ENCODE measurements at places on chromosomes 16 and 17.

DNA sequence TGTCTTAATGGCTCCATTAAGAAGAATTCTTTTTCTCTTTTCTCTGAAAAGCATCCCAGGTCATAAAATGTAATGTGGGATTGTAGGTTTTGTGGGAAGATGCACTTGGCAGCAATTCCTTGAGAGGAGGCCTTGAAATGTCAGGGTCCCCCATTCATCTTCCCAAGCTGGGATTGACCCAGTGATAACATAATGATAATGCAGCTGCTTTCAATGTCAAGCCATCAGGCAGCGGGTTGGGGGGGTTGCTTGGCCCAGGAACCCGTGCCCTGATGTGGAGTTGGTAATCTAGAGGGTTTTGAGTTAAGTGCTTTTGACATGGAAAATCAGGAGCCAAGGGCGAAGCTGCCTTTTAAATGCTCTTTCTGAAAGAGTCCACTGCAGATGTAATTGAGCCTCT lies 484.0 kb downstream of the WWOX start:
- peak; percentile 66 for DNase-seq

DNA sequence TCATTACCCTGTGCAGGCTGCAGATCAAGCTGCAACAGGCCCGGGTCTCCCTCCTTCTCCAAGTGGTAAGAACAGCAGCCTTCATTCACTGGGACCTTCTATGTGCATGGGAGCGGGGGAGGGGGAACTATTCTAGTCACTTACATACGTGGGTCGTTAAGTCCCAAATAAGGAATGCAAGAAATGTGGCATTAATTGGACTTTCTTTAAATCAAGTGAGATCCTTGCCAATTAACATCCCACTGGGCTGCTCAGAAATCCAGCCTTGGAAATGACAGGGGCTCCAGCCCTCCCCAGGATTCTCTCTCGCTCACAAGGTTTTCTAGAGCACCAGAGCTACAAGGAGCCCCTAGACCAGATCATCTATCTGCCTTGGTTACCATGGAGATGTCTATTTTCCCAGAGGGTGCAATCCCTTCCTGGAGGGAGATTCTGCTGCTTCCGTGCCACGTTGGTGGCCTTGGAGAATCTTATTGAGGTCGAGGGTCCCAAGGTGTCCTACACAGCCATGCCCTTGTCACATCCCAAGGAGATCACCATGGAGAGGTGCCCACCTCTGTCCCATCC lies 5.2 kb upstream of the EIF1 start:
- DNase-seq, result no peak

GRCh38 chr17:55005520-55005919 lies 37.0 kb downstream of the STXBP4 start:
- DNase-seq, result no peak

- DNase-seq, result no peak
These were observed 727.9 kb upstream of the SOX9 start for GRCh38 chr17:71392715-71393567.

DNA sequence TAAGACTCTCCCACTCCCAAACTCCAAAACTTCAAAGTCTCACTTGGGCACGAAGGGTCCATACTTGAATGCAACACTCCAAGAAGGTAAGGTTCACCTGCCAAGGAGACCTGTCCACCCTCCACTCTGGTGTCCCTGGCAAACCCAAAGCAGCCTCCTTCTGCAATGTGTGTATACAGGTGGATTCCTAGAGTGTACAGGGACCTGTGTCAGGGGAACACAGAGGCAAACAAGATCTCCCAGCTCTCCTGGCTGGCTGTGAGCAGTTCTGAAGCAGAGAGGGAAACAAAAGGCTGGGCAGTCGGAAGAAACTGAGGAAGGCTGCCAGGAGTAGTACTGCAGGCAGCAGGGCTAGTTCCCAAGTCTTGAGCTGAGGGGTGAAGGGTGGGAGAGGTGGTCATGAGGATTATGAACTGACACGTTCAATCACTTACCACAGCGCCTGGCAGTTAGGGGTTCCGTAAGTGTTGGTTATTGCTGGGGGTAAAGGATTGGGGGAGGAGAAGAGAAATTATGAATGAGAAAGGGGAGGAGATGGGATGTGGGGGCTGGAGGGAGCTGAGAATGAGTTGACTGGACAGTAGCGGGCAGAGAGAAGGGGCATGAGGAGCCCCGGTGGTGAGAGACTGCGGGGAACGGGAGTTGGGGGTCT lies 795 bp downstream of the KCTD13 start:
- peak; percentile 5 for DNase-seq

- DNase-seq, result no peak
These were observed 47.9 kb upstream of the HNF1B start for GRCh38 chr17:37792787-37793186.

- no peak for DNase-seq
These were observed 53.1 kb downstream of the RPH3AL start for GRCh38 chr17:299546-299945.

All from umbilical cord (tissue), 2 donors.